ENCODE measurements at places on chromosomes 13 and 19.

DNA sequence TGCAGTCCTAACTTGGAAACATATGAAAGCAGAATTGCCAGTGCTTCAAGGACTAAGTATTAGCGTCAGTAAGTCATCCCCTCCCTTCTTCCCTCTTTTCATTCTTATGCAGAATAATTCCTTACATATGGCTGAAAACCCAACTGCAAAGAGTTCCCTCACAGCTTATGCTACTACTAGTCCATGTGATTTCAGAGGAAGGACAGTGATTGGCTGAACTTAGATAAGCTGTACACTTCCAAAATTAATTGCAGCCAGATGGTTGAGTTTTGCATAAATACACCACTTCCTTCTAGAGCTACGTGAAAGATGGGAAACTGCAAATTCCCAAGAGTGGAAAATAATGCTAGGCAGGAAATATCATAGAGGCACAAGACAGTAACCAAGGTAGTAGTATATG lies 730.4 kb downstream of the OLFM4 start:
- no peak overlapping the region for H3K4me3 ChIP-seq
- no peaks in the 10 kb centered on the region for H3K27me3 ChIP-seq

DNA sequence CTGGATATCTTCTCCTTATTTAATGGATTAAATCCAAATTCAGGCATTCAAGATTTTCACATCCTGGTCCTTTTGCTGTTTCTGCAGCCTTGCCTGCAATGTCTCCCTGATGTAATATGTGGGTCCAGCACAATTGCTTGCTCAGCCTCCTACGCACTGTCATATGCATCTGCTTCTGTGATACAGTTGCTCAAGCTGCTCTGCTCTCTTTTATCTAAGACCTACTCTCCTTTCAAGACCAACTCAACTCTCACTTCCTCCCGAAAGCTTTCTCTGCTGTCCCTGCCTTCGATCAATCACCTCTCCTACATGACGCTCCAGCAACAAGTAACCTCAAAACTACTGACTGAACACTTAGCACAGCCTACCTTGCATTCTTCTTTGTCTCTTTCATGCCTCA lies 138.2 kb downstream of the DCLK1 start:
- no peak for DNase-seq
- no peak overlapping the region for H3K4me3 ChIP-seq
- H3K27ac ChIP-seq, result no peak overlapping the region
- no peaks in the 10 kb centered on the region for H3K36me3 ChIP-seq
- no peaks in the 10 kb centered on the region for H3K4me1 ChIP-seq

DNA sequence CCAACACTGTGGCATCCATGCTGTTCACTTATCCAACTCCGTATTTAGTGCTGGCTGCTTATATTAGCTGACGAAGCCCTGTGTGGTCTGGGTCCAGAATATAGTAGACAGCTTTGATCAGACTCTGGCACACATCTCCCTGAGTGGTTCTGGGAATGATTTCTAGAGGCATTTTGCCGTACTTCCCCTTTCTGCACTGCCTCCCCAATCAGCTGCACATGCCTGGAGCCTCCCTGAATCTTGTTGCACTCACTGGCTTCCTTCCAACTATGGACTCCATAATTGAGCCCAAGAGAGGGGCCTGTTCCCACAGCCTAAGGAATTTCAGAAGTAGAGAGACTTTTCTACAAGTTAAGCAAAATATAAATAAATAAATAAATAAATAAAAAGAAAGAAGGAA lies 30.4 kb upstream of the PCDH8 start:
- H3K27me3 ChIP-seq, result no peaks in the 10 kb centered on the region
- H3K4me3 ChIP-seq, result no peak overlapping the region
- H3K27ac ChIP-seq, result no peak overlapping the region
- H3K4me1 ChIP-seq, result no peaks in the 10 kb centered on the region
- no peaks in the 10 kb centered on the region for H3K36me3 ChIP-seq

DNA sequence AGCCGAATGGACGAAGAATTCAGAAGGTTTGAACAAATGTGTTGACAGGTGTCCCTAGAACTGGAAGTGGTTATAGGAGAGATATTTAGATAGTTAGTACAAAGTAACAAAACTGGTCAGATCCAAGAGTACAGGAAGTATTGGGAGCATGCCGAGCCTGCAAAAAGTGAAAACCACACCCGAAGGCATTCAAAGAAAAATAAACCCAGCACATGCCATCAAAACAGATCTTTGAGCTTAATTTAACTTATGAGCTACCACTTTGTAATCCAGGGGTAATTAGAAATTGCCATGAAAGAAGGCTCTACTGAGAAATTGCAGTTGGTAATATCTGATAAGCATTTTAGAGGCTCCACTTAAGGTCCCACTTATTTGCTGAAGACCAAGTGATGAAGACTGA lies 214.2 kb downstream of the DNAJC15 start:
- no peaks in the 10 kb centered on the region for H3K36me3 ChIP-seq
- H3K27ac ChIP-seq, result no peak overlapping the region
- no peak overlapping the region for H3K4me3 ChIP-seq

GRCh38 chr13:75760131-75761021 lies 124.2 kb downstream of the LMO7 start:
- H3K4me3 ChIP-seq, result peak overlapping the region; percentile 35
- H3K4me1 ChIP-seq, result peaks cover 3% of the 10 kb centered on the region
- no peaks in the 10 kb centered on the region for H3K27me3 ChIP-seq
- no peaks in the 10 kb centered on the region for H3K36me3 ChIP-seq
- peak overlapping the region; percentile 74 for H3K27ac ChIP-seq

DNA sequence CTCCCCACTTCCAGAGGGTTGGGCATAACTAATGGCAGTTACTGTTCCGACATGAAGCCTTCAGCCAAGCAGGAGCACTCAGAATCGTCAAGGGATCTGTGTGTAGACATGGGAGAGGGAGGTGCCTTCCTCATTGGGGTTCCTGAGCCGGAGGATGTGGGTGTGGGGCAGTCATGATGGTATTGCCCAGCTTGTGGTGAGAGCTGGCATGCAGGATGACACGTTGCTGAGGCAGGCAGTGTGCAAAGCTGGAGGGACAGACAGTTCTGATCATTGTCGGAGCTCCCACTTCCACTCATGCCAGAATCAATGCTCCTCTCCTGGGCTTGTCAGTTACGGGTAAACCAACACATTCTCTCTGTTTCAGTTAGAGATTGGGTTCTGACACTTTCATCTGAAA lies 83.9 kb upstream of the TSC22D1 start:
- no peak for DNase-seq
- no peak overlapping the region for H3K27ac ChIP-seq
- H3K27me3 ChIP-seq, result no peaks in the 10 kb centered on the region

- DNase-seq, result no peak
- no peak overlapping the region for H3K4me3 ChIP-seq
- H3K36me3 ChIP-seq, result no peaks in the 10 kb centered on the region
Measured at GRCh38 chr13:79171141-79172061, 234.7 kb downstream of the RBM26 start.

DNA sequence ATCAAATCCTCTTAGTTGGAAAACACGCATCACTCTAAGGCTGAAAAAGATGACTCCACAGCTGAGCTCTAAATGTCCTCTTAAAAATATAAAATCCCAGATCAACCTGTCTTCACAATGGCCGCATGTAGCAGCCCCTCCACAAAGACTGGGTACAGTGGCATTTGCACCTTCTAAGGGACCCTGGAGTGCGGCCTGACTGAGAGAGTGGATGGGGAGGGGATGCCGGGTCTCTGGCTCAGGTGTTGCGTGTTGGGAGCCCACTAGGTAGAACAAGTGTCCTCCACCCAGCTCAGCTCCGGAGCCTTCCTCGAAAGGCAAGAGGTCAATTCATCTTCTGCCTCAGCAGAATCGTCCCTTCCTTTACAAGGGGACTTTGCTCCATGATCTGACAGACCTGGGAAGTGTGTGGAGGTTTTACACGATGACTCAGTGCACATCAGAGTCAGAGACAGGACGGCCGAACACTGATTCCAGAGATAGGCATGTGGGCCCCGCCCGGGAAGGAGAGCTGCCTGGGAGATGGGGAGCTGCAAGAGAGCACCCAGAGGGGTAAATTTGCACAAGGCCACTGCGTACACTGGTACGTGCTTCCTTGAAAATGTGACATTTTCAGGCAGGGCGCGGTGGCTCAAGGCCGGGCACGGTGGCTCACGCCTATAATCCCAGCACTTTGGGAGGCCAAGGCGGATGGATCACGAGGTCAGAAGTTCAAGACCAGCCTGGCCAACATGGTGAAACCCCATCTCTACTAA lies 23.5 kb upstream of the SLC15A1 start:
- H3K4me3 ChIP-seq, result no peak overlapping the region
- no peak for DNase-seq
- H3K4me1 ChIP-seq, result no peaks in the 10 kb centered on the region
- no peak overlapping the region for H3K27ac ChIP-seq
- peaks cover 11% of the 10 kb centered on the region for H3K27me3 ChIP-seq

- peaks cover 8% of the 10 kb centered on the region for H3K27me3 ChIP-seq
- H3K4me1 ChIP-seq, result no peaks in the 10 kb centered on the region
- H3K27ac ChIP-seq, result no peak overlapping the region
- H3K36me3 ChIP-seq, result no peaks in the 10 kb centered on the region
- no peak for DNase-seq
Measured at GRCh38 chr19:45340899-45341453, 426 bp downstream of the KLC3 start.

DNA sequence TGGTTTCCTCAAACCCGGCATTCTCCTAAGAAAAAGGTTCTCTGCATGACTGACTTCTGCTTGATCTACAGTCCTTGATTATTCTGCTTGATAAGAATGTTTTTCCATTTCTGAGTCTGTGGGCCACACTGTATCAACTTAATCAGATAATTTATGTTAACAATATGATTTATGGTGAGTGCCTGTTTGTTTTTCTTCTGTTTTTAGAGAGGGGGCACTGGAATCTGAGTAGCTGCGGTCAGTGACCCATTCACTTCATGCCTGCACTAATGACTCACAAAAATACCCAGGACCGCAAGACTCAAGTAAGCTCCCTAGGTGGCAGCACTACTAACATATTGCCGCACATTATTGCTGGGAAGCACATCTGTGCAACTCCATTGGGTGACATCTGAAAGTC lies 542.3 kb upstream of the ATXN8OS start:
- no peak overlapping the region for H3K4me3 ChIP-seq
- H3K27me3 ChIP-seq, result no peaks in the 10 kb centered on the region
- no peaks in the 10 kb centered on the region for H3K36me3 ChIP-seq
- no peak overlapping the region for H3K27ac ChIP-seq
- no peaks in the 10 kb centered on the region for H3K4me1 ChIP-seq

DNA sequence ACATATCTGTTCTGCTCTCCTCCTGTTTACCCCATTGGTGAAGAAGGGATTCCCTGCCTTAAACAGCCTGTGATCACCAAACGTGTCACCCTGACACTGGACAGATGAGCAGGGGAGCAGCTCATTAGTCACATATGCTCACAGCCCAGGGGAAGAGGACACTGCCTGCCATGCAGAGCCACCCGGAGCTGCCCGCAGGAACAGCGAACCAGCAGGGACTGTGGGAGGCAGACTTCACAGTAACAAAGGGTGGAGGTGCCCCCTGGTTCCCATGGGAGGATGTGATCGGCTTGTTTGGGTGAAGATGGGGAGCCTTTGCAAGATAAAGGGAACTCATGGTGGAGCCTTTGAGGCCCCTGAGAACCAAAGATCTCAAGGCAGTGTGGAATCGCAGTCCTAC lies 88.6 kb upstream of the FARP1 start:
- no peak for DNase-seq
- H3K36me3 ChIP-seq, result no peaks in the 10 kb centered on the region
- H3K4me3 ChIP-seq, result no peak overlapping the region
- peaks cover 18% of the 10 kb centered on the region for H3K27me3 ChIP-seq
- H3K4me1 ChIP-seq, result no peaks in the 10 kb centered on the region

DNA sequence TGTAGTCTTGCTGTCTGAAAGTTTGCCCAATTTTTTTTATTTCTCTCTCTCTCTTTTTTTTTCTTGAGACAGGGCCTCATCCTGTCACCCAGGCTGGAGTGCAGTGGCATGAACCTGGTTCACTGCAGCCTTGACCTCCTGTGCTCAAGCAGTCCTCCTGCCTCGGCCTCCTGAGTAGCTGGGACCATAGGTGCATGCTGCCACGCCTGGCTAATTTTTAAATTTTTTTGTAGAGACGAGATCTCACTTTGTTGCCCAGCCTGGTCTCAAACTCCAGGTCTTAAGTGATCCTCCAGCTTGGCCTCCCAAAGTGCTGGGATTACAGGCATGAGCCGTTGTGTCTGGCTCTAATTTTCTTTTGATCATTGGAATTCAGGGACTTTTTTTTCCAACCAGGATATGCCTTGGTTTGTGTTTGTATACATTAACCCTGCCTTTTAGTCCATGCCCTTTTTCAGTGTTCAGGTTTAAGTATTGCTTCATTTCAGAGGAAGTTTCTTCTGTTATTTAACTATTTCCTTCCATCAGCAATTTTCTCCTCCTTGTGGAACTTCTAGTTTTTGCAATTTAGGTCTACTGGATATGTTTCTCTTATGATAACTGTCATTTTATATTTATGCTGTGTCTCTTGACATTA lies 201.4 kb downstream of the PCCA start:
- no peaks in the 10 kb centered on the region for H3K27me3 ChIP-seq
- H3K27ac ChIP-seq, result no peak overlapping the region
- no peak overlapping the region for H3K4me3 ChIP-seq
- no peaks in the 10 kb centered on the region for H3K4me1 ChIP-seq

- H3K36me3 ChIP-seq, result no peaks in the 10 kb centered on the region
- H3K27ac ChIP-seq, result no peak within 1 kb of the TSS
- H3K4me1 ChIP-seq, result no peaks in the 10 kb centered on the region
- no peak for DNase-seq
- H3K27me3 ChIP-seq, result peaks cover 11% of the 10 kb centered on the region
Measured at GRCh38 chr13:98752467-98753290, at the start of gene SLC15A1. Gene SLC15A1 (minus strand): TSS chr13:98752672. CDS start chr13:98752598, 74 bp downstream.

GRCh38 chr13:93765811-93766210 lies 539.2 kb downstream of the GPC6 start:
- no peaks in the 10 kb centered on the region for H3K27me3 ChIP-seq
- no peaks in the 10 kb centered on the region for H3K36me3 ChIP-seq
- no peak for DNase-seq
- no peaks in the 10 kb centered on the region for H3K4me1 ChIP-seq

DNA sequence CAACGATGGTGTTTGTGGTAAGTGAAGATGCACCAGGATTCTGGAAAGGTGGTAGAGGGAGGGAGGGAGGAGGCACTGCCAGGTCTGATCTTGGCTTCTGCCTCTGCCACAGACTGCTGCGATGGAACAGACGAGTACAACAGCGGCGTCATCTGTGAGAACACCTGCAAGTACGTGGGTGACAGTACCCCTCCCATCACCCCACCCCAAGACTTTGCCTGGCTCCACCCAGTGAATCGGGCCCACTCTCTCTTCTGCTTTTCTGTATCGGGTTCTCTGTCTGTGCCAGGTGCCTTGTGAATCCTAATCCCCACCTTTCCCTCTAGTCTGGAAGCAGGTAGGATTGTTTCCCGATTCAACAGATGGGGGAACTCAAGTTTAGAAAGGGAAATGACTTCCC lies 2.5 kb downstream of the PRKCSH start:
- H3K27me3 ChIP-seq, result no peaks in the 10 kb centered on the region
- peaks cover 10% of the 10 kb centered on the region for H3K36me3 ChIP-seq
- H3K4me1 ChIP-seq, result peaks cover 6% of the 10 kb centered on the region
- H3K4me3 ChIP-seq, result no peak overlapping the region

DNA sequence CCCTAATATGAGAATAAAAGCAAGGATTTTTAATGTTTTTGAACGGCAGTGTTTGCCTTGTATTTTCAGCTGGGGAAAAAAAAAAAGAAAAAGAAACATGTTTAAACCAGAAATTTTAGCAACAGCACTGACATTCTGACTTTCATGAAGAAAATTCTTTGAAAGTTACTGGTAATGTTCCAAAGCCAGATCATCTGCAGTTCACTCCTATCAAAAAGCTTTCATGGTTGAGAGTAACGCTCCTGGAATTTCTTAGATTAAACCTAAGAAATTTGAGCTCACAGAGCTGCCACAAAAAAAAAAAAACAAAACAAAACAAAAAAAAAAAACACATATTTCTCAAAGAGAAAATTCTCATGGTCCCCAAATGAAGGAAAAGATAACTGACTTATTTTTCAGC lies 1106.7 kb downstream of the EFNB2 start:
- no peak overlapping the region for H3K27ac ChIP-seq
- no peaks in the 10 kb centered on the region for H3K27me3 ChIP-seq
- no peak for DNase-seq
- H3K4me1 ChIP-seq, result no peaks in the 10 kb centered on the region
- no peaks in the 10 kb centered on the region for H3K36me3 ChIP-seq
